ENCODE measurements at places on chromosomes 1 and 21.

DNA sequence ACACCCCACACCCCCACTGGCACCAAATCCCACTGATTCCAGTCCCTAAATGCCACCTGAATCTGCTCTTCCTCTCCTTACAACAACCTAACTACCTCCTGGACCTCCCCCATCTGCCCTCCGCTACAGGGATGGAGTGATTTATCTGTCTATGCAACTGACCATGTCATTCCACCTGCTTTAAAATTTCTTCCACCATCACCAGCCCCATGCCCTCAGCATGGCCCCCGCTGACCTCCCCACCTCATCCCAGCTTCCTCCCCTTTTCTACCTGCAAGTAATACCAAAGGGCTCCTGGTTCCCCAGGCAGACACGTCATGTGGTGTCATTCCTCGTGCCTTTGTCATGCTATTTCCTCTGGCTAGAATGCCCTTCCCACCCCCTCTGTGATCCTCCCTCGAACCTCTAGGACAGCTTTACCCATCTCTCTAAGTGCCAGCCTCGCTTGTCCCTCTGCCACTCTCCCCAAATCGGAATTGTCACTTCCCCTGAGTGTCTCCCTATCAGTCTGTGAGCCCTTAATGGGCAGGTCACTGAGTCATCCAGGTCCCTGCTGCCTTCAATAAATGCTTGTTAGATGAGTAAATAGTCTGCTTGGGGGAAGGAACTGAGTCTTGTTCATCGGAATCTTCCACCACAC lies 3.7 kb downstream of the GJB4 start:
- no peak for DNase-seq

- no peak for DNase-seq
Observed at GRCh38 chr1:166730299-166730888, 108.9 kb upstream of the POGK start.

DNA sequence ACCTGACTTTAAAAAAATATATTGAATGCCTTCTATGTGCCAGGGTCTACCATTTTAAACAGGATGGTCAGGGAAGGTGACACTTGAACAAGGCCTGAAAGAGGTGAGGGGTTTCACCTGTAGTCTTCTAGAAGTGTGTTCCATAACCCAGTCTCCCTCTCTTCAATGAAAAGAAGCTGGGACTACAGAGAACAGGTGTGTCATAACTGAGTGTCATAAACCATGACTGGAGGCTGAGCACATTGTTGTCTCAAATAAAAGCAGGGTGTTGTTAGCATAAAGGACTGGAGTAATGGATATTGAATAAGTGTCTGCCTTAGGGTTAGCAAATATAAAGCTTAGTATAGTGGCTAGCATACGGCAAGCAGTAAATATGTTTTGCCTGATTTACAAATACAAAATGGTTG lies 65.4 kb downstream of the SYDE2 start:
- DNase-seq, result no peak

DNA sequence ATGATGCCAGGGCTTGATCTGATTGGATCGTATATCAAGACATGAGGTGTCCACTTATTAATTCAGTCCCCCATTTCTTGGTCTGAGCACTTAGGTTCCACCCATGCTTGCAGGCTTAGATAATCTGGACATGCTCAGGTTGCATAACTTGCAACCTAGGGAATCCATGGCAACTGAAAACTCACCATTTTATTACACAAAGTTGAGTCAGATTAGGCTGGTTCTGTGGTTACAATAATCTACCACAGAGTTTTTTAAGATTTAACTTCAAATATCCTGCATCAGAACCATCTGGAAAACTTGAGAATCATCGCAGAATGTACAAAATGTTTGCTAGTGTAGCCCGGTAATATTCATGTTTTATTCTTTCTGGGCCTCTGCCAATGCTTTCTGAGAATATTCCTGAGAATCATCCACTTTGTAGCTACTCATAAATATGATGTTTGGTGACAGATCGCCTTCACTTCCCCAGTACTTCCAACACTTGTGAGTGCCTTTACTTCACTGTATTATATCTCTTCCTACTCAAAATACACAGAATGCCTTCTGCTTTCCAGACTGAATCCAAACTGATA lies 707.2 kb upstream of the ADAMTS5 start:
- DNase-seq, result no peak

GRCh38 chr1:106962591-106962990 lies 93.9 kb upstream of the PRMT6 start:
- no peak for DNase-seq

DNA sequence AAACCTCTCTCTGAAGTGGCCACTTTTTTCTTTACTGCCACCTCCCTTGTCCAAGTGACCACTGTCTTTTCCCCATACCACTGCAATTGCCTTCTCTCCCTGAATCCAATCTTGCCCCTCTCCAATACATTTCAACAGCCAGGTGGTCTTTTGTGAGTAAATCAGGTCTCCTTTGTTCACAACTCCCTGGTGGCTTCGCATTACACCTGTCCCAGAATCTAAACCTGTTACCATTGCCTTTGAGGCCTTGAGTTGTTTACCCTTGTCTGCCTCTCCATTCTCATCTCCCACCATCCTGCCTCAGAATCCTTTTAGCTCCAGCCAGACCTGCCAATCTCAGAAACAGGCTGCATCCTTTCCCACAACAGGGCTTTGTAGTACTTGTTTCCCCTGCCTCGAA lies 21.8 kb upstream of the DYNLT5 start:
- DNase-seq, result no peak

DNA sequence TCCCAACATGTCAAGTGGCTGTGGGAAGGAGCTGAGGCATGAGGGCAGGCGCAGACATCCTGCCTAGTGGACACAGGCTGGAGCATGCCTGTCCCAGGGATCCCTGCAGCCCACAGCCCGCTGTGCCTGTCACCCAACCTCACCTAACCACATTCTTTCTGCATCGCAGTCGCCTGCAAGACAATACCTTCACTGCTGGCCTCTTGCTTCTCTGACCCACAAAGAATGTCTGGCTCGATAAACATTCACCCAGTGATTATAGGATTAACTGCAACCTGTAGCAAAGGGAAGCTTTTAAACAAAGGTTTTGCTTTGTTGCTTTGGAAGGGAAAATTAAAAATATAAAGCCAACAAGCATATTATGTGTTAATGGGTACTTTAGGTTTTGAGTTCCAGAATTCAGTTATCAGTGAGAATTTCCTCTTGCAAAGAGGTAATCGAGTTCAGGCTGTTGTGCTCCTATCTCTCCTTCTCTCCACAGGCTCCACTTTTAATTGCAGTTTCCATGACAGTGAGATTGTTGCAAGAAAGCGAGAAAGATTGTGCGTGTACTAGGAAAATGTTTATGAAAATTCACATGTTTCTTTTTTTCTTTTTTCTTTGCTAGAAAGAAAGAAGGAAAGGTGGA lies 40.0 kb upstream of the ZNF648 start:
- no peak for DNase-seq

GRCh38 chr1:2381741-2382620 lies 9.4 kb downstream of the MORN1 start:
- no peak for DNase-seq

DNA sequence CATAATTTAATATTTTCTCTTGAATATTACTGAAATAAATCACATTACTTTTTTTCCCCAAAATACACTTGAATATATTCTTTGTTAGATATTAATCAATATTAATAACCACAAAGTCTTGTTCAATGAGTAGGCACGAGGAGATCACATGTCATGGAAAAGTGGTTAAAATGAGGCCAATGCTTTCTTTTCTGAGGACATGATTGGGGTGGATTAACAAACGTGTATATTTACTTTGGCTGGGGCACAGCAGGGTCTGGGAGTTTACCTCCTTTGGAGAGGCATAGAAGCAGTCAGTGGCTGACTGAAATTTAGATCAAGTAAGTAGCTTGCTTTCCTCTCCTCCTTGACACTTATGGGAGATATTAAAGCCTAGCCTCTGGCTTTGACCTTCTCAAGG lies 664.3 kb upstream of the B3GALT2 start:
- DNase-seq, result no peak

- no peak for DNase-seq
Observed at GRCh38 chr1:20431176-20431460, 54.9 kb downstream of the CAMK2N1 start.

GRCh38 chr1:187013582-187014200 lies 184.9 kb downstream of the PLA2G4A start:
- DNase-seq, result no peak

DNA sequence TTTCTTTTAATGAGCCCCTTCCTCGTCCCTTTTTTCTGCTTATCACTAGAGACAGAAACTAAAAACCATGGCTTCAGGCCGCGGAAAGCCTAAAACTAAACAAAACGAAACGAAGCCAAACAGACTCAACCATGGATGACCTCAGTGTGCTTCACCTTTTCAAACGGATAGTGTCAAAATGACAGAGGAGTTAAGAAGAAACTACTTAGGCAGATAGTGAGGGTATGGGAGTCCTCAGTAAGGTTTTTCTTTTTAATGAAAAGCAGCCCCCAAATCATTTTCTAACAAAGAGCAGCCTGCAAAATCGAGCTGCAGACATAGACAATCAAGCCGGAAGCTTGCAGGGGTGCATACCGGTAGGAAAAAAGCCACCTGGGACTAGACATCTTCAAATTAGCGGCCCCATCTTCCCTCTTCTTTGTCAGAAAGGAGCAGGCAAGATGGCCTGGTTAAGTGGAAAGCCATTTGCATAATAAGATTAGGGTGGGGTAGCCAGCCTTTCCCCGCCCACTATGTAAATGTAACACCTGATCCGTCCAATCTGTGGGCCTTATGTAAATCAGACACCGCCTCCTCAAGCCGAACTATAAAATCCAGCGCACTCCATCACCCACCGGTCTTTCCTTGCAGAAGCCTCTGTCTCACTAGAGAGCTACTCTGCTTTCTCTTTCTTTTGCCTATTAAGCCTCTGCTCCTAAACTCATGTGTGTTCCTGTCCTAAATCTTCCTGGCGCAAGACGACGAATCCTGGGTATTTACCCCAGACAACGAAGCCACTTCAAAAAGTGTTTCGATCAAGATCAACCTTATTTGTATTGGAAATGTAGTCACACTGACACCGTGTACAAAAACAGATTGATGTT lies 6.2 kb upstream of the ERO1B start:
- DNase-seq, result peak; percentile 84

- DNase-seq, result no peak
Observed at GRCh38 chr1:241590719-241591118, 49.5 kb downstream of the CHML start.

DNA sequence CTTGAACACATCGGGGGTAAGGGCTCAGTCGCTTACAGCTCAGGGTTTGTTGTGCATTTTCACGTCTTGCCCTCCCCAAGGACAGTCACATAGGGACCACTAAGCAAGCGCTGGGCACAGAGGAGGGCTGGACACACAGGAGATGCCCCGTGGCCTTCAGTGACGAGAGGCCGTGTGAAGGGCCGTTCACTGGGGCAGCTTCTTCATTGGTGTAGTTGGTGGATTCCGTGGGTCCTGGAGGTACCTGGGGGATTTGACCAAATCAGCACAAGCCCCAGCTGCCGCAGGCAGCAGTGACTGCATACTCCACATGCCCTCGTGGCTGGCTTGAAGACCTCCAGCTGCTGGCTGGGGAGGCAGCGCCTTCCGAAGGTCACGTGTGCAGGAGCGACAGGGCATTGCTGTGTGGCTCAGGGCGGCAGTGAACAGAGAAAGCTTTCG lies 100.8 kb upstream of the C1orf174 start:
- DNase-seq, result no peak

DNA sequence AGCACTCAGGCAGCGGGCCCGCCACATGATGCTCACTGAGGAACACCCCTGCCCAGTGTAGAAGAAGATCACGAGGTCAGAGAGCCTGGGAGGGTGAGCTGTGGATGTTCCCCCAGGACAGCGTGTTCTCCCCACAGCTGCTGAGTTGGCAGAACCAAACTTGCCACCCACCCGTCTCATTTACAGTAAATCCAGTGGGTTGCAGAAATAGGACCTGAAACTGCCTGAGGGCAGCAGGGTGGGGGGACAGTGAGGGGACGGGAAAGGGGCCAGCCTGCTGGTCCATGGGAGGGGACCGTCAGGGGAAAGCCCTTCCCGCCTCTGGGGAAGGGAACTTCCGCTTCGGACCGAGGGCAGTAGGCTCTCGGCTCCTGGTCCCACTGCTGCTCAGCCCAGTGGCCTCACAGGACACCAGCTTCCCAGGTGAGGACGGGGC lies at the start of gene C1QB:
Gene C1QB, plus strand, starts transcription at position 356 of the 436 bp plus-strand sequence. CDS start 6,227 bp downstream, outside the sequence.
- DNase-seq, result no peak

- no peak for DNase-seq
Observed at GRCh38 chr1:85372683-85373377, 92.1 kb downstream of the DDAH1 start.

- no peak for DNase-seq
Observed at GRCh38 chr1:166350490-166350889, 183.7 kb upstream of the FAM78B start.

DNA sequence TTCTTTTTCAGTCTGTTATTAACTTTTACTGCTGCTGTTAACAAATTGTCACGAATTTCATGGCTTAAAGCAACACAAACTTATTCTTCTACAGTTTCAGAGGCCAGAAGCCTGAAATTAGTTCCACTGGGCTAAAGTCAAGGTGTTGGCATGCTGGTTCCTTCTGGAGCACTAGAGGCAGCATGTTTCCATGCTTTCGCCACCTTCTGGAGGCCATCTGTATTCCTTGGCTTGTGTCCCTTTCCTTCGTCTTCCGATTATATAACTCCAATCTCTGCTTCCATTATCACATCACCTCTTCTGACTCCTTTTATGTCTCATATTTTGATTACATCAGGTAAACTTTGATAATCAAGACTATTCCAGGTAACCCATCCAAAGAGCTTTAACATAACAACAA lies 1742.1 kb downstream of the BRINP3 start:
- no peak for DNase-seq

GRCh38 chr1:1435106-1435903 lies at the start of gene VWA1:
Gene VWA1 (plus strand): TSS chr1:1435690. CDS start chr1:1435749, 59 bp downstream.
- DNase-seq, result no peak

DNA sequence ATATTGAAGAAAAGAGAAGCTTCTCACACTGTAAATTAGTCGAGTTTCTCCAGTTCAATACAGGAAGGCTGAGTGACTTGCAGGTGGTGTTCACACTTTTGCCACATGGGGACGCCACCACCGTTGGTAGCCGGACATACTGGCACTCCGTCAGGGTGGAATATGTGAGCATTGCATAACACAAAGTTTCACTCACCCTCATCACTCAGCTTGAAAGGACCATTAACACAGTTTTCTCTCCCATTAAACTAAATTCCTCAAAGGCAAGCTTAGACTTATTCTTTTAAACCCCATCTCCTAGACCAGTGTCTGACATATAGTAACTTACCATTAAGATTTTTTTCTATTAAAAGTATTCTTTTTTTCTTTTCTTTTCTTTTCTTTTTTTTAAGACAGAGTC lies 105.3 kb upstream of the SERBP1 start:
- peak; percentile 27 for DNase-seq

GRCh38 chr21:36471254-36471723 lies 8.6 kb downstream of the CLDN14 start:
- DNase-seq, result no peak

- DNase-seq, result no peak
Observed at GRCh38 chr1:100928128-100928527, 32.2 kb downstream of the SLC30A7 start.

- no peak for DNase-seq
Observed at GRCh38 chr1:43919906-43920305, 13.7 kb upstream of the ARTN start.

DNA sequence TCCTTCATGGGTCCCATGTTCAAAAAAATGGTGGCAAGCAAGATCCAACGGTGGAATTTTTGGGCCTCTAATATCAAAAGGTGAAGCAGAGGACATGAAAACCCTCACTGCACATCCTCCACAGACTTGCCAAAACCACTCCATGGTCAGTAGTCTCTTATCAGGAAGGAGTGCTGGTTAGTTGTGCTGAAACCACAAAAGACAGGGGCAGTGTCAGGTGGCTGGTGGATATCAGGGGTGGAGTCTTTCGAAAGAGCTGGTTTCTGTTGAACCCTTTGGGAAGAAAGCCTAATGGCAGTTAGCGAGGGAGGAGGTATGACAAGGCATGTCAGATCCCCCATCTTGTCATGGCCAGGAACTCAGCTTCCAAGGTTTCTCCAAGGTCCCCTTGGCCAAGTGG lies 395.9 kb upstream of the CAMK1G start:
- DNase-seq, result no peak

Measured in COR-L47 (cell line).